ENCODE measurements at places on chromosomes 7 and 10.

DNA sequence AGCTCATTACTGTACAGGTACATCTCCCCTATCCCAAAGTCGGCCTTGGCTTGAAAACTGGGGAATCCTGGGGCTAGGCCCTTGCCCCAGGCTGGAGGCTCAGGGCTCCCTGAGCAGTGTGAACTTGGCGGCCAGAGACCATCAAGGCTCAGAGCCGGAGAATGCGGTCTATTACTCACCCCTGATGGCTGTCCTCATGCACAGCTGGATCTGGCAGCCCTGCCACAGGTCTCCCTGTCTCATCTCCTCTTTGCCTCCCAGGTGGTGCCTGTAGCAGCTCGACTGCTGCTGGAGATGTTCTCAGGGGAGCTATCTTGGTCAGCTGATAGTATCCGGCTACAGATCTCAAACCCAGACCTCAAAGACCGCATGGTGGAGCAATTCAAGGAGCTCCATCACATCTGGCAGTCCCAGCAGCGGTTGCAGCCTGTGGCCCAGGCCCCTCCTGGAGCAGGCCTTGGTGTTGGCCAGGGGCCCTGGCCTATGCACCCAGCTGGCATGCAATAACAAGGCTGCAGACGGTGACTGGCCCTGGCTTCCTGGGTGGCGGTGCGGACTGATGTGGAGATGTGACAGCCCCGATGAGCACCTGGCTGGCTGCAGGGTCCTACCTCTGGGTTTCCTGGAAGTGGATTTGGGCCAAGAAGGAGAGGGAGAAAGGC, 10.7 kb downstream of the IRF5 start:
- DNase-seq, result no peak

- no peak for DNase-seq
Measured at GRCh38 chr10:132112611-132113010, 46.9 kb downstream of the JAKMIP3 start.

- no peak for DNase-seq
Measured at GRCh38 chr10:2232479-2232878, 495.2 kb upstream of the ADARB2 start.

- DNase-seq, result peak; percentile 68
Measured at GRCh38 chr7:151408839-151409666, 785 bp downstream of the WDR86 start.

DNA sequence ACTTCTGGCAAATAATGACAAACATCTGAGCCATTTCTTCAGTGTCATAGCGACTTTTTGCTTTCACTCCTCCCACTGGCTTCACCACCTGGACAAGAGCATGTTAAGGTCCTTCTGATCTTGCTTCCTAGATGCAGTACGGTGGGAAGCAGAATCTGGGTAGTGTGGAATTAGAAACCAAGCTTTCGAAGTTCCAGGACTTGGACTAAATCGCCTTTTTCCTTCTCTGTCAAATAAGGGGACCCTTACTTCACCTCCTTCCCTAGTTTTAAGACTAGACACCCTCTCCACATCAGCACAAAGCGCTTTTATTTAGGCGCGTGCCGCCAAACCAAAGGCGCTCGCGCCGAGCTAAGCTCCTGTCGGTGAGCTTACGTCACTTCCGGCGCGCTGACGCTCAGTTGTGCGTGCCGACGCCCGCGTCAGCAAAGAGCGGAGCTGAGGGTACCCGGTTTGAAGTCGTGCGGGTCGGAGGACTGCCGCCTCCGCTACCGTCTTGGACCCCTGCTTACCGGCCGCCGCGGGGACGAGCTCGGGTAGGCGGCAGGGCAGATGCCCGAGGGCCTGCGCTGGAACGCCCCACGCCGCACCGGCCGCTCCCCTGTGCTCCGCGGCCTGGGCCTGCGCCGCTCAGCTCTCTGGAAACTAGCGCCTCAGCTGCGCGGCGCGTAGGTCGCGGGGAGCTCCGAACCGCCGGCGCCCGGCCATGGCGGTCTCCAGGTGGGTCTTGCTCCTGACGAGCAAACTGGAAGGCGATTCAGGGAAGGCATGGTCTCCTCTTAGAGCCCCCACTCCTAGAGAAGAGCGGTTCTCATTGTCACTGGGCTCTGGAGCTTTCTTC, at the start of gene BTAF1:
Gene BTAF1 (plus strand): TSS at position 400 of the 841 bp plus-strand sequence. CDS start 307 bp downstream, at position 707.
- DNase-seq, result peak; percentile 94

- DNase-seq, result no peak
Measured at GRCh38 chr7:156049366-156049765, 237.1 kb upstream of the SHH start.

DNA sequence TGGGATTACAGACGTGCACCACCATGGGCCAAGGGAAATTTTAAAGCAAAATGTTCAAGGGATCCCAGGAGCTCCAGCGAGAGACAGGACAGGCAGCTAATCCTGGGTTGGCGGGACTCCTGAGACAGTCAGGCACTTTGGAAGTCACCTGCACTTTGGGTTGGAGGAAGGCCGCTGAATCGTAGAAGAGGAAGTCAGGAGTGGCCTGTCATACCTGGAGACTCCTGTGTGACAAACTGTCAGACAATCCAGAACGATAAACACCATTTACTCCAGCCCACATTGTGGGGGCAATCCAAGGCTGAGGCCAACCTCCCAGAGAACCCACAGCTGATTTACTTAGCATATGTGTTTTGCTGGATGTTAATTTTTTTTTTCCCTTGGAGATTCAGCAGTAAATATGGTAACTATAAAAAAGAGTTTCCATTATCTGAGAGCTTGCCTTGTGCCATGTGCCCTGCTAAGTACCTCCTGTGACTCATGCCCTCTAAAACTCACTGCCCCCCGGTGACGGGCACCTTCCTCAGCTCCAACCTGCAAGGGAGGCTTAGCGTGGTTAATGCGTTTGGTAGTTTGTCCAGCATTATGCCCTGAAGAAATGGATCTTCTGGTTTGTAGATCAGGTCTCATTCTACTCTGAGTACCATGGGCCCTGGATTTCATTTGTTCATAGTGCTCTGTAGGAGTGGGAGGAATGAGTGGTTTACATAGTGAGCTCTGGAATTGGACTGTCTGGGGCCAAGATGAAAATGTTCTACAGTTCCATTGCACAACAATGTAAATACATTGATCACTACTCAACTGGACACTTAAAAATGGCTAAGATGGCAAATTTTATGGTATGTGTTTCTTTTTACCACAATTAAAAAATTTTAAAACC, 50.9 kb downstream of the ICA1 start:
- no peak for DNase-seq

DNA sequence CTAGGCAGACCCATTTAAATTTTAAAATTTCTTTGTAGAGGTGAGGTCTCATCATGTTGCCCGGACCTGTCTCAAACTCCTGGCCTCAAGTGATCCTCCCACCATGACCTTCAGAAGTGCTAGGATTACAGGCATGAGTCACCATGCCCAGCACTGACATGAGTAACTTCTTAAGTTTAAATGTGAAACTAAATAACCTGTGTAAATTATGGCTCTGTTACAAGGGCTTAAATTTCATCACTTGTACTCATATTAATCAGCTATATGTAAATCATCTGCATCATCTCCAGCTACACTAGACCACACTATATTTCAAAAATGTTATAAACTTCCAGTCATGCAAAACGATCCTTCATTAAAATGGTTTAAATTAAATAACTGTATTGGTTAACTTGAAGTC, 56.1 kb downstream of the ATAD1 start:
- peak; percentile 86 for DNase-seq

DNA sequence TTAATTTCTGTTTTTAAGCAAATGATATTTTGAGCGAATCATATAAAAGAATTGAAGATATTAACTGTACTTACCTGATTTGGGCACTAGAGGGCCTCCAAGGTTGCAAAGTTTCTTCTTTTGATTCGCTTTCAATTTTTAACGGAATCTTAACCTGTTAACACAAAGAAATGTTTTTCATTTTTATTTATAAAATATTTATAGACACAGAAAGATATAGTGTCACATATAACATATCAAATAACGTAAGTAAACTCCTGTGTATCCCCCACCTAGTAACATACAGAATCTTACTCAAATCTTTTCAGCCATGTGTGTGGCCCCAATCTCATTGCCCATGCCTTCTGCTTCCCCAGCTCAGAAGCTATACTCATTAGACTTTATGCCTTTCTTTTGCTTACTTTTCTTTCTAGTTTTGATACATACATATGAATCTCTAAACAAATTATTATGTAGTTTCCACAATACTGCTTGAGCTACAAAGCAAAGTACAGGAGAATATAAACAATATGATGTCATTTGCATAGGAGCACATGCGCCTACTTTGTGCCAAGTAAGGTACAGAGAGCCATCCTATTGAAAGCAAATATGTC, 49.5 kb upstream of the ZPBP start:
- DNase-seq, result peak; percentile 57

DNA sequence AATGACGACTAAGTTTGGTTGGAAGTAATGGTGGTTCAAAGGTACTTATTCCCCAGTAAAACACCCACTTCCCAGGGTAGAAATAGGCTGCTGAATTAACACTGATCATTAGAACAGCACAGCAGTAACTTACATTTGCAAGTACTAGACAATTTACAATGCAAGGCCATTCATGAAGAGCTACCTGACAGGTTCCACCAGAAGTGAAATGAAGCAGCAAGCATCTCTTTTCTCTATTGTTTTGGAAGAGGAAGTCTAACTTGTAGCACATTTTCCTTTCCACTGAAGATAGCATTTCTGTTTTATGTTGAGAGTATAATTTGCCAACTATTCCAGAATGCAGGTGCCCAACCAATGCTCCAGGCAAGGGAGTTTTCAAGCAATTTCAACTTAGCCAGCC, 145.9 kb downstream of the CREB5 start:
- DNase-seq, result no peak

DNA sequence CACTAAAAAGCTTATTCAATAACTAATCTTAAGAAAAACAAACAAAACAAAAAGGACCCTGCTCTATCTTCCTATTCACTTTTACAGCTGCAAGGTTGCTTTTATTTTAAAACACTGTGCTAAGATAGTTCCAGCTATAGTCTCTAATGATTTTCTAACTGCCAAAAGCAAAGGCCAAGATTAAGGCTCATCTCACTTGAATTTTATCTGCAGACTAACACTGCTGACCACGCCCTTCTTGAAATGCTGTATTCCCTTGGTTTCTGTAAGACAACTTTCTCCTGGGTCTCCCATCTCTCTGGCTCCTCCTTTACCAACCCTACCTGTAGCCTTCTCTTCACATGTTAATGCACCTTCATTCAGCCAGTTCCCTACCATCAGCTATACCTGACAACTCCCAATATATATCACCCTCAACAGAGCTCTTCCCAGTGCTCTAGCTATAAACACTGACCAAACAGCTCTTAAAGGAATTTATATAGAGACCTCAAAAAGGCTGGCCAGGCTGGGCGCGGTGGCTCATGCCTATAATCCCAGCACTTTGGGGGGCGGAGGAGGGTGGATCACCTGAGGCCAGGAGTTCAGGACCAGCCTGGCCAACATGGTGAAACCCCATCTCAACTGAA, 11.7 kb downstream of the SRPK2 start:
- no peak for DNase-seq

DNA sequence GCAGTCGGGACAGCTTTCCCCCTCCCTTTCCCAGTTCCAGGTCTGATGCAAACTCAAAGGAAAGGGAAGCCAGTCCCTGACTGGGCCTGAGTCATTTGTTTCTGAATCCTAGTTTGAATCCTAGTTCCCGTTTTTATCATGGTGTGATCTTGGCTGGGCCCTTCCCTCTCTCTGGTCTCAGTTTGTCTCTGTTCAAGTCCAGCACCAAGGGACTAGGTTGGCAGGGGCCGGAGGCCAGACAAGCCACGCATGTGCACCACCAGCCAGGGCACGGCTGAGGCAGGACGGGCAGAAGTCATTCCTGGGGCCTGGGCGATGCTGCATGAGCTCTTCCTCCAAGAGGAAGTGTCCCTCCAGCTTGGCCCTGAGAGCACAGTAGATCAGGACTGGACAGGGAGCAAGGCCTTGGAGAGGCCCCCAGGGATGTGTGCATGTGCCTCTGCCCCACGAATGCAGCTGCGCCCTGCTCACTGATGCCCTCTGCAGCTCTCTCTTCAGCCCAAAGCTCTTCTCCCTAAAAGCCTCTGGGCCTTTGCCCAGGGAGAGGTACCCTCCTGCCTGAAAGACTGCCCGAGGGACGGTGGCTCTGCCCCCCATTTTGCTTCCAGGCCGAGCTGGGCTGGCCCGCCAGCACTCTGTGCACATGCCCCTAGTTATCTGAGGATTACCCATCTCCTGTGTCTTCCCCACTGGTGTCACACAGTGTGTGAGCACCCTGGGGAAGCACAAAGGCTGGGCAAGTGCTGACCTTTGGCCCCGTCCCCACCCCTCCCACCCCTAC, 86.7 kb downstream of the ZMIZ1 start:
- DNase-seq, result peak; percentile 18

All from choroid plexus epithelial cell (primary cell).